ENCODE measurements at places on chromosomes 2 and 18.

DNA sequence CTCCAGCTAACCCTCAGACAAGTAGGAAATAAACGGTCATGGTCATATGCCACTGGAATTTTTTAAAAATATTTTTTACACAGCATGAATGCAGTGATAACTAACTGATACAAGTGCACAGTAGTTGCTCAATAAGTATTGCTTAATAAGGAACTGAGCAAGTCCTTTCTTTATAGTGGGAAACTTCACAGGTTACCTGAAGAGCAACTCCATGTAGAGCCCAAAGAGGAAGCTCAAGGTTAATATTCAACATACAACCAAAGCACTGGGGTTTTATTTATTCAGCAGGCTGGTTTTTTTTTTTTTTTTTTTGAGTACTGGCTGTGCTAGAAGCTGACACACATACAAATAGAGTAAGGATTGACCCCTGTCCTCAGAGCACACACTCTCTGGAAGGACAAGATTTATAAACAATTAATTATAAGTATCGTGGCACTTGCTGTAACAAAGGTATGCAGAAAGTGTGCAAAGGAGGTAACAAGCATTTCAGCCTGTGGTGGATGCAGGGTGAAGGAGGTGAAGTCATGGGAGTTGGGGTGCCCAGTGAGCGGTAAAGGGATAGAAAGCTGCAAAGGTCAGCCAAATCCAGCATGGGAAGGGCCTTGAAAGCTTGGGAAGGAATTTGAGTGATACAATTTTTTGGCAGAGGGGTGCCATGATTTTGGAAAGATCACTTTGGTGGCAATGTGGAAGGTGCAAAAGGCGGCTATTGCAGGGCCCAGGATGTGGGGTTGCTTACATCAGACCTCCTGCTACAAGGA lies 52.7 kb downstream of the ATOH8 start:
- DNase-seq = no peak

DNA sequence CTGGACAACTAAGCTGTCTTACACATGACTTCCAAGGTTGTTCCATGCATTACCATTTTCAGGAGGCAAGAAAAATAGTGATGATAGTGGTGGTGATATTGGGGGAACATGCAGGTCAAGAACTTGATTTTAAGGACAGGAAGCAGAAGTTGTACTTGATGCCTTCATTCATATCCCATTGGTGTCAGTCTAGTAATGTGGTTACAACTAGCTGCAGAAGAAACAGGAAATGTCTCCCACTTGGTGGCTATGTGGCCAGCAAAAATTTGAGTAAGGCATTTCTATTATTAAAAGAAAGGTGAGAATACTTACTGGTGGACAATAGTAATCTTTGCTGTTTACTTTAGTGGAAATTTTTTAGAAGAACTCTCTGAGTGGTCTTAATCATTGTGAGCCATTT lies 103.4 kb downstream of the ALMS1 start:
- DNase-seq = no peak

DNA sequence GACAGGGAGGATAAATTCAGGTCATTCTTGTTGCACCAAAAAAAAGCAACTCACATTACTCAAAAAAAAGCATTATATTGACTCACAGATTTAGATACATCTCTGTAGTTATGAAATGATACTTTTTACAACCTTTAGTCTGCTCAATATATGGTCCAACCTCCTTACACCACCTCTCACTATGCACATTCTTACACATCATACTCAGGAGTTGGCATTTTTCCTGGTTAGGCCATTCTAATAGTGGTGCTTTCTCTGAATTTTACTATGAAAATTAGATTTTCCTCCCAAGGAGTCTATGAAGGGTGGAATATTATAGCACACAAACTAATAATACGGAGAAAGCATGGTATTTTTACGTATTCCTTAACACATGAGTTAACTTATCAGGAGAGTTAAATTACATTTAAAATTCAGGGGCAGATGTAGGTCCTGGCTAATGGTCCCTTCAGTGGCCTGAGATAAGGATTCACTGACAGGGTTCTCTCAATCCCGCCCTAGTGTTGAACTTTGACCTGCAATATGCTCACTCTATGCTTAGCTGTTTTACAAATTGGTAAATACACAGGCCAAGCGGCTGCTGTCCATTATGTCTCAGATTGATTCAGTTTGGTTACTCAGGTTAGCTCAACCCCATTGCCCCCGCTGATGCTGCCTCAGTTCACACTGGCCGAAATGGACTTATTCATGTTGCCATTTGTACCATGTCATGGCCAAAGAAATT lies 153.6 kb downstream of the NCKAP5 start:
- no peak for DNase-seq

DNA sequence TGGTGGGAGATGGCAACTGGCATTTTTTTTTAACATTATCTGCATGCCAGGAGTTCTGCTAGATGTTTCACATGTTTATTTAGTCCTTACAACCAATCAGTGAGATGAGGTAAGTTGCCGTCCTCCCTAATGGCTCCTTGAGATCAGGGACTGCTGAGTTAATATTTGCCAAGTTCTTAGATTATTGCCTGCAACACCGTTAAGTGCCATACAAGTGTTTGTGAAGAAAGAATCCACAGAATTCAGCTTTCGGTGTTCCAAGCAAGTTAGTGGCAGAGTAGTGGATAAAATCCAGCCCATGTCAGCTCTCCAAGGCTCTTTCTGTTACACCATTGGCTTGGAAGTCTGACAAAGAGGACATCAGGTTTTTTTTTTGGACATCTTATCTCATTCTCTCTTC lies 95.9 kb downstream of the C1QL2 start:
- no peak for DNase-seq

- DNase-seq = no peak
These were observed 91.5 kb downstream of the MYCN start for GRCh38 chr2:16031848-16032159.

DNA sequence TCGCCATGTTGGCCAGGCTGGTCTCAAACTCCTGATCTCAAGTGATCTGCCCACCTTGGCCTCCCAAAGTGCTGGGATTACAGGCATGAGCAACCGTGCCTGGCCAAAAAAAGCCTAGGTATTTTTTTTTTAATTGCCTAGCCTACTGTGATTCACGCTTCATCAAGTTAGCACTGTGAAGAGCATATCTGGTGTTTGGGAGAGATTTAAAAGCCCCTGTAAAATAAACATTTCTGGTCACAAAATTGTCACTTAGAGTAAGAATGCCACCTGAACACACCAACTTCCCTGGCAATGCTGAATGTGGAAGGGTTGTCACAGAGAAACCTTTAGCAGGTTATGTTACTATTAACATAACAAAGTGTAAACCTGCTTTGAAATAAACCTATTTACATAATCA lies 39.7 kb upstream of the CHAC2 start:
- DNase-seq = no peak

GRCh38 chr18:42201137-42201536 lies 246.1 kb downstream of the PIK3C3 start:
- DNase-seq = no peak

DNA sequence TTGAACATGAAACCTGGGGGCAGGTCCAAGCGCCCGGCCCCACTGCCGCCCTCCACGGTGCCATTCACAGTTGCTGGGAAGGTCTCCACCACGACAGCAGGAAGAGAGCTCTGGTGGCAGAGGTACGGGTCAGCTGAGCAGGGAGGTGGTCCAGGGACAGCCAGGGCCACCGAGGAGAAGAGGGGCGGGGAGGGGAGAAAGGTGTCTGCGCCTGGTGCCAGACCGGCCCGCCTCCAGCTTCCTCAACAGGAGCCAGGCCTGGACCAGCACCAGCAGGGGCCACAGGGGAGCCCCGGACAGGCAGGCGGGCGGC lies 56.2 kb downstream of the BIN1 start:
- no peak for DNase-seq

GRCh38 chr2:49770919-49771318 lies 616.6 kb upstream of the FSHR start:
- peak; percentile 92 for DNase-seq

GRCh38 chr2:241255542-241256167 lies 59.8 kb downstream of the HDLBP start:
- no peak for DNase-seq

DNA sequence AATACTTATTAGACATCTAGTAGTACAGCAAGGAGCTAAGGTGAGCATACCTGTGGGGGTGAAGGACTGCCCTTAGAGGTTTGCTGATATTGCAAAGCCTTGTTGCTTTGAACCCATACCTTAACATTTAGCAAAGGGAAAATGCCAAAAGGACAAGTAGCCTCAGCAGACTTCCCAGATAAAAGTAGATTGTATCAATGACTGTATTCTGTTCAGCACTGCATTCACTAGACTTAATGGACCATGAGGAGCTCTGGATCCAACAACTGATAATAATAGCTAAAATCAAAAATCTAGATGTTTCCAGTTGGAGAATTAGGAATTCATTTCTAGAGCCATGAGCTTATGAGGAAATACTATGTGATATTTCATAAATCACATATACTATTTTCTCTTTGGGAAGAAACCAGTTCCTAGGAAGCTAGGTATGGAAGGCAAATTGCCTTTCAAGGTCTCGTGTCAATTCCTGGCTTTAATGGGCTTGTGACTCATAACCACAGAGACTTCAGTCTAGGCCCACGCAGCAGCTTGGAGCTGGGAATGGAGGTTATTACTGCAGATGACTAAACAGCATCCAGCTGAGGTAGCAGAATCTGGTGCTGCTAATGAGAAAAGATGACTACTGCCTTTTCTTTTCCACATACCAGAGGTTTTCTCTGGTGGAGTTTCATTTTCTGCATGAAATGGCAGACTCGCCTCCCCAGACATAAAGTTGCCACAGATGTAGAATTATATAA lies 191.2 kb upstream of the NABP1 start:
- peak; percentile 94 for DNase-seq

DNA sequence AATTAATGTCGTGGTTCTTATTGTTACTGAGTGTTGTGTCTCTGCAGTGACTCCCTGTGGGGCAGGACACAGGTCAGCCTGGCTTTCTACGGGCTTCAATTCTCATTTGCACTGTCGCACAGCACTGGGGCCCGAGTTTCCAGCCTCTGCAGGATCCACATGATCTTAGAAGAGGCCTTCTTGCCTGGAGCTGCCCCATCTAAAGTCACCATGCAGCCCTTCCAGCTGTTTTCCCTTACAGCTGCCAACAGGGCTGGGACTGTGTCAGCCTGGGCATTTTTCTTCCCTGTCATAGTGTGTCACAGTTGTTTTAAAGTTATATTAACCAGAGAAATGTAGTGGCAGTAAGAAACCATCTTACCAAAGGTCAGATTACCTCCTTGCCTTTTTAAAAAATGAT lies 27.0 kb downstream of the FHL2 start:
- DNase-seq = no peak

- no peak for DNase-seq
These were observed 6.9 kb upstream of the ZDBF2 start for GRCh38 chr2:206267567-206267966.

DNA sequence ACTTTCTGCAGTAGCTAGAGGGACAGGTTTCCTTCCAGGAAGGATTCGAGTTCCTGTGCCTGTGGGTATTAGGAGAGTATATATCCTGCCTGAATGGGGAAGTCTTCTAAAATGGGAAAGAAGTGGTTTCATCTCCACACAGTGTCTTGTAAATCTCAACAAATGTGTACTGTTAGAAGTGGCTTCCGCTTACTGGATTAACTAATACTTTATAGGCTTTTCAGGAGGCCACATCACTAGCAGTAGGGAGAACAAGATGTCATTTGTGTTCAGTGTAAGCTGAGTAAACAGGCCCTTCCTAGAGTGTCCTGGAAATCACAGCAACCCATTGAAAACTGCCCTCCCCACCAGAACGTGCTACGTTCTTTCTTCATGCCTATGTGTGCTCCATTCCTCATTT lies 12.5 kb upstream of the POLR1B start:
- DNase-seq = no peak

GRCh38 chr2:56464613-56465012 lies 280.8 kb downstream of the CCDC85A start:
- no peak for DNase-seq

All from islet precursor cell (in vitro differentiated cells).